Stimulated activated naive CD8-positive, alpha-beta T cell treated with anti-CD3 and anti-CD28 coated beads, Interleukin-15, Interleukin-2, amounts not matched to agents 100 U/mL and 50 U/mL, for 24 hours (primary cell): ENCODE measurements at places on chromosomes 6 and 20.

GRCh38 chr6:109595998-109596397, 95.0 kb downstream of the AK9 start:
- DNase-seq: no peak

GRCh38 chr6:142271476-142271875, 30.3 kb upstream of the ADGRG6 start:
- no peak for DNase-seq

DNA sequence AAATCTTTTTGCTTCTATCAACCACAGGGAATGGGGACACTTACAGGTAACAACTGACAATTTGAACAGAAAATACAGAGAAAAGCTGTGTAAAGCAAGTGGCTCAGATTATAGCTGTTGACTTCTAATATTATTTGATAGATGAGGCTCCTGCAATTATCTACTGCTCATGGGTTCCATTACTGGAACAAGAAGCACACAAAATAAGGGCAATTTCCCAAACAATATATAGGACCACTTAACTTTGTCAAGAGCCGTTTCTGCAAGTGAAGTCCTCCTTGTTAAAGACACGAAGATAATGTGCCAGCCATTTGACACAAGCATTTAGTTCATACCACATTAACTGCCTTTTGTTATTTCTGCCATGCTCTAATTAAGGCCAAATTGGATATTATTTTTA, 315.5 kb upstream of the ARID1B start:
- DNase-seq: no peak

DNA sequence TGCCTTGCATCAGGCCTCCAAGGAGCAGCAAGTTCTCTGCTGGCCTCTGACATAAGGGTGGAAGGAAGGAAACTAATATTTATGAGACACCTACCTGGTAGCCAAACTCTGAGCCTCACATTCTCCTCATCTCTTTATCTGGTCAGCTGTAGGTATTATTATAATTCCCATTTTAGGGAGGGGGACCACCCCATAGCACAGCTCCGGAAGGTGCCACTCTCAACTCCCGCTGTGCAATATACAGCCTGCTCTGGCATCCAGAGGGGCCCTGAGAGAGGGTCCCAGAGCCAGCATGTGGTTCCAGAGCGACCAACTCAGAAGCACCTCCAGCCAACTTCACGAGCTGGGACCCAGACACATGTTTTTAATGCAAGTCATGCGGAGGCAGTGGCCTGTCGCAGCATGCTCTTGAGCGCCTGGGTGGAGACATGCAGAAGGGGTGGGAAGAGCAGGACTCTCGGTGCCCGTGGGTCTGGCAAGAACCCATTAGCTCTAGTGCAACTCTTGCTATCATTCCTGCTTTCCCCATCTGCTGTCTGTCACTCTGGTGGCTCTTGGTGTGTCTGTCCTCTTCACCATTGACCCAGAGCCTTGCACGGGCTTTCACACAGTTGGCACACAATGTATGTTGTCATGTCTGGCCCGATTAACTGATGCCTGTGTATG, 15.0 kb upstream of the MYMX start:
- DNase-seq: no peak

GRCh38 chr20:49559411-49560081, 8.4 kb downstream of the PTGIS start:
- DNase-seq: peak; percentile 2

DNA sequence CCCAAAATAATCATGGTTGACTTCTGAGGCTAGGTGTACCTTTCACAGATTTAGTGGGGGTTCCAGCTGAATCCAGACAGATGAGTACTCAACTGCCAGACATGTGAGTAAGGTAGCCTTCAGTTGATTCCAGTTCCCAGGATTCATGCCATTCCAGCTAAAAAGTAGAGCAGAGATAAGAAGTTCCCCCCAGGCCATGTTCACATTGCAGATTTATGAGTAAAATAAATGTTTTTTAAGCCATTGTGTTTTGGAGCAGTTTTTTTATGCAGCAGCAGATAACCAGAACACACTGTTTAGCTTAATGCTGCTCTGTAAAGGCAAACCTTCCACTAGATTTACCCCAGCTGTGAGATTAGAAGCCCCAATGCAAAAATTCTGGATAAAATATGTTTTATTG, 245.0 kb downstream of the RFPL4B start:
- DNase-seq: no peak
